Left kidney (tissue), 8 donors: ENCODE measurements at places on chromosomes 16 and 17.

DNA sequence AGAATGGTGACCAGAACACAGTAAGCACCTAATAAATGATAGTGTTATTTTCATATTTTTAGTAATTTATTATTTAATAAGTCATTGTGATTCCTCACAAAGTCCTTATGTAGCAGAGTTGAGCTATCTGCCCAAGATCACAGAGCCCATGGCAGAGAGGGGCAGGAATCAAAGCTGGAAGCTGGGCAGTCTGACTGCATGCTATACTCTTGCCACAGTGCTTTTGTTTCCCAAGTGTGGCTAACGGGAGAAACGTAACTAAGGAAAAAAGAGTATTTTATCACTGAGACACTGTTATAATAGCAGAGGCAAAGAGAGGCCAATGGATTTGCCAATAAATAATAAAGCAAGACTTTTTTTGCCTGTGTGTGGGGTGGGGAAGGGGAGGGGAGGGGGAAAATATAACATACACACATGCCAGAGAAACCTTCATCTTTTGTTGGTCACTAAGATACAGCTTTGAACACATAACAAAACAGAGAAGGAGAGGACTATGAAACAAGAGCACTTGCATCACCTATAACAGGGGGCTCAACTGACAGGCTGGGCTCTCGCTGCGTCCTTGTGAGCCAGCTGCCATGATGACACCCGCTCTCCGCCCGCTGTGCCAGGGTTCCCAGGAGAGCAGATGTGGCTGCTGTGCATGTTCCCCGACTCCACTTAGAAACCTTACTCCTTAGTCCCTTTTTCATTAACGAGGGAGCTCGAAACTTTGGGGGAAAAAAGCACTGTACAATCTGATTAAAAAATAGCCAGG, 10.1 kb downstream of the CSNK2A2 start:
- DNase-seq: no peak

DNA sequence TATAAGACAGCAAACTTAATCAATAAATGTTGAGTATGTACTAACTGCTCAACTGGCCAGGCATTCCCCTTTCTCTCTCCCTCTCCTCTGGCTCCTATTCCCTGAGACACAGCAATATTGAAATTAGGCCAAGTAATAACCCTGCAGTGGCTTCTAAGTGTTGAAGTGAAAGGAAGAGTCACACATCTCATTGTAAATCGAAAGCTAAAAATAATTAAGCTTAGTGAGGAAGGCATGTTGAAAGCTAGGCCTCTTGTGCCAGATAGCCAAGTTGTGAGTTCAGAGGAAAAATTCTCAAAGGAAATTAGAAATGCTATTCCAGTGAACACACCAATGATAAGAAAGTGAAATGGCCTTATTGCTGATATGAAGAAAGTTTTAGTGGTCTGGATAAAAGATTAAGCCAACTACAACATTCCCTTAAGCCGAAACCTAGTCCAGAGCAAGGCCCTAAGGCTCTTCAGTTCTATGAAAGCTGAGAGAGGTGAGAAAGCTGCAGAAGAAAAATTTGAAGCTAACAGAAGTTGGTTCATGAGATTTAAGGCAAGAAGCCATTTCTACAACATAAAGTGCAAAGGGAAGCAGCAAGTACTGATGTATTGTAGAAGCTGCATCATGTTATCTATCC, 35.4 kb upstream of the ABCC11 start:
- no peak for DNase-seq

- DNase-seq: no peak
Observed at GRCh38 chr16:46736695-46737094, 11.4 kb downstream of the MYLK3 start.

DNA sequence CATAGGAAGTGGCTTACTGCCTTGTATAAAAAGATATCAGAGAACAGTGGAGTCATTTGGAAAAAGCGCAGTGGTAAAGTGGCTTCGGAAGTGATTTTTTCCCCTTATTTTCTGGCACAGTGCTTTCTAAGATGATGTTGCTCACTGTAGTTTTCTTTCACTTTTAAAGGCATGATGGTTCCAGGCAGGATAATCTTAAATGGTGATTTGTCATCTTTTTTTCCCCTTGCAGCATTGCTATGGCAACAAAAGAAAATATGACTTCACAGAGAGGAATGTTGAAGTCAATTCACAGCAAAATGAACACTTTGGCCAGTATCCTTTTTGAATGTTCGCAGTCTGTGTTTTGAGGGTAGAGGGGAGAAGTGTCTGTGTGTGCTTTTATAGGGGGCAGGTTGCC, 42.5 kb downstream of the GOSR1 start:
- DNase-seq: no peak

GRCh38 chr17:28950017-28950751, 1.1 kb downstream of the PHF12 start:
- DNase-seq: peak; percentile 49

- no peak for DNase-seq
Observed at GRCh38 chr17:309361-309888, 43.2 kb downstream of the RPH3AL start.

GRCh38 chr16:28572696-28573510, 19.2 kb downstream of the SGF29 start:
- DNase-seq: peak; percentile 79

- DNase-seq: no peak
Observed at GRCh38 chr16:23486480-23486879, 23.8 kb downstream of the GGA2 start.

- DNase-seq: no peak
Observed at GRCh38 chr17:78337244-78338109, 22.4 kb downstream of the SOCS3 start.

GRCh38 chr16:81437865-81438264, 6.7 kb upstream of the CMIP start:
- no peak for DNase-seq

DNA sequence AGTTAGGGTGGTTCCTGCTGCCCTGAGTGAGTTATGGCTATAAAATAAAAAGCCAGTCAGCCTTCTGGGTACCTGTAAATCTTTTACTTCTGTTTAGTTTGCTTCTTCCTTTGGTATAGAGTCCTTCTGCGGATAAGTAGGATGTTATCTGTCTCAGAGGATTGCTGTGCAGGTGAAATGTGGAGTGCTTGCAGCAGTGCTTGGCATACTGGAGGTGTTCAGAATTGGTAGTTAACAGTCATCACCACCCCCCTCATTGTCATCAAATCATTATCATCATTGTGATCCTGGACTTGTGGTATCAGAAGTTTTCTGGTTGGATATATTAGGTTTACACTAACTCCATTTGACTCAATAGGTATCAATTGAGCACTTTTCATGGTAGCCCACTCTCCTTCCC, 2.6 kb downstream of the LCMT1 start:
- DNase-seq: no peak

DNA sequence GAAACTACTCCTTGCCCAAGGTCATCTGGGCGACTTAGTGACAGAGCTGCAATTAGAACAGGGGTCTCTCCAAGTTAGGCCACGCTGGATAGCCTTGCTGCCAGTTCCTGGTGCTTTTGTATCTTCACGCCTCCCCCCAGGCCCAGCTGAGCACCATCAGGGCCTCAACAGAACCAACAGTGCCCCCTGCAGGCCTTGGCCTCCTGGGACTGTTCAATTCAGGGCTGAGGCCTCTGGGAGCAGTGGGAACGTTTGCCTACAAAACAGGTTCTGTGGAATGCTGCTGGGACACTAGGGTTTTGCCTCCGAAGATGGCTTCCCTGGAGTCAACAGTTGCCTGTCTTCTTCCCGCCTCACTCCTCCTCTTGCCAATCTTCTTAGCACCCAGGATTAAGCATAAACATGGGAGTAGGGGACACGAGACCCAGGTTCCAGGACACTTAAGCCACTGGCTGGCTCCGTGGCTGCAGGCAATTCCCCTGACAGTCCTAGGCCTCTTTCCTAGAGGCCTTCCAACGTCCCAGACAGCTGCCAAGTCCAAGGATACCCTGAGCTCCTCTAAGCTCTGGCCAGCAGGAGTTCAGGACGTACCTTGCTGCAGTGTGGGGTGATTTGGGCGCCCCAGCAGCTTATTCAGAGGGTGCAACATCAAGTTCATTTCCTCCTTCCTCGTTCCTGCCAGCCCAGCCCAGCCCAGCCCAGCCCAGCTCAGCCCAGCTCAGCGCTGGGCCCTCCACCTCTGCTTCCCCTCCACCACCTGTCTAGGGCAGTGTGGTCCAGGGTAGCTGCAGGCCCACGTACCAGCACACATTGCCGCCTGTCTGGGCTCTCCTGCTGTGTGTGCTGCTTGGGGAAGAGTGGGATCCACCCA, 246.6 kb upstream of the RPL38 start:
- peak; percentile 44 for DNase-seq

DNA sequence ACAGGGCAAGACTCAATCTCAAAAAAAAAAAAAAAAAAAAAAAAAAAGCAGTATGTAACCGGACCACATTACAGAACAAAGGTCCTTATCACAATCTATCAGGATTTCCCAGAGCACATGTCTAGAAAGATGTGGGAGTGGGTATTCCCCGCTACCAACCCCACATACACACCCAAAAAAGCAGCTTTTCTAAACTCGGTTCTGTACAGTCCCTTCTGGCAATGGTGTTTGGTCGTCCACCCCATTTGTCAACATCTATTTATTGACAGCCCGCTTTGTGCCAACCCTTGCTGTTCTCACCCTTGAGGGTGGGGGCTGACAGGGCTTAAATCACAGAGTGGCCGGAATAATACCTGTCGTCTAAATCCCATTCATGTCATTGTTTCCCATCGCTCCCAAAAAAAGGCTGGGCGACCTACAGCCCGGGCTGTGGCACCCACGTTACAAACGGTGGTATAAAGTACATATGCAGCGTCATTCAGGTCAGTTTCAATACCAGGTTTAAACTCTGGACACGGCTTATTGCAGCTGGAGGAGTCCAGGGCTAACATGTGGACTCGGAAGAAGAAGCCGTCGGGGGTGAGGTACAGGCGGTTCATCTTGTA, 3.6 kb downstream of the C17orf58 start:
- no peak for DNase-seq

- DNase-seq: no peak
Observed at GRCh38 chr16:29991571-29991904, 3.9 kb downstream of the HIRIP3 start.
